ENCODE measurements at places on chromosomes 11 and 22.

DNA sequence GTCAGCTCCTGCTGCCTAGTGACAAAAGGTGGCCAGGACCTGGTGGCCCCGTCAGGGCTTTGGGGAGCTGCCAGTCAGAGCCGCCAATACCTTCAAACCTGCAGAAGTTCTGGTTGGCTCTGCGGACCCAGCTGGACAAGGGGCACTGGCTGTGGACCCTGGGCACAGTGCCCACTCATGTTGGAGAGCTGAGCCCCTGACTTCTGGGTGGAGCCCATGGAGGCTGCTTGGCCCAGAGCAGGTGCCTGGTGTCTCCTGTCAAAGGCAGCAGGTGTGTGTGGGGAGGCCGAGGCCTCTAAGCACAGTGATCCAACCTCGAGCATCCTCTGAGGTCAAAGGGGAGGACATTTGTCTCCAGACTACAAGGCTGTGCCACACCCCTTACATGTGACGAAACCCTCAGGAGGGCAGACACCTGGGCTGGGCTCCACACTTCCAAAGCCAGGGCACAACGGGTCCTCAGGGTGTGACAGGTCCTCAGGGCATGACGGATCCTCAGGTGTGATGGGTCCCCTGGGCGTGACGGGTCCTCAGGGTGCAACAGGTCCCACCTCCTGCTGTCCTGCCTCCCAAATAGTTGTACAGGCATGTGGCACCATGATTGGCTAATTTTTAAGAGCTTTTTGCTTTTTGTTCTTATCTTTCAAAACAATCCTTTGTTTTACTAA is 37.0 kb downstream of the MUC2 start:
- no peak for DNase-seq

GRCh38 chr11:96317985-96318384 is 25.0 kb downstream of the MAML2 start:
- no peak for DNase-seq

DNA sequence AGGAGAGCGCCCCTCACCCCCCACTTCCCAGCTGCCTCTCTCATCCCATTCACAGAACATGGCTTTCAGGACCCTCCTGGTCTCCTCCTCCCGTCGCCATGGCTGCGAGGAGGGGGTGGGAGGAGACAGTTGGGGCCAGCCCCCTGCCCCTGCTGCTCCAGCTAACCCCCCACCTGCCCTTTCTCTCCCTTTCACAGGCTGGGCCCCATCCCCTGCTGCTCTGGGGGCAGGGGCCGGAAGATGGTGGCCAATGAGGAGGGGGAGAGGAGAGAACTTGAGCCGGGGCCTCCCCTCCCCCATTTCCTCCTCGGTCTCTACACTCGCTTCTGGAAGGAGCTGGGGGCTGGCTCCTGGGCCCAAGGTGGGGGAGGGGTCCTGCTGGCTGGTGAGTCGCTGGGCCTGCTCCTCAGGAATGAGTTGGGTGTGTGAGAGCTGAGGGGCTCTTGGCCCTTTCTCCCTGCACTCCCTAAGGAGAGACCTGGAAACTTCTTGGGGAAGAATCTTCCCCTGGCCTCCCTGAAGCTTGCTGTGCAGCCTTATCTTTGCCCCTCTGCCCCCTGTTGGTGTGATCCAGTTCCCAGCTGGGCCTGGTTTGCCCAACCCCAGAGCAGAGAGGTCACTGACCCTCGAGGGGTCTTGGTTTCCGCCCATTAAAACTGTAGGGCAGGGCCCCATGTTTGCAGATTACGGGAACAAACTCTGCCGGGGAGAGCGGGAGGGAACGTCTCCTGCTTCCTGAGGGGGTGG is 10.2 kb downstream of the YPEL4 start:
- peak; percentile 92 for DNase-seq

DNA sequence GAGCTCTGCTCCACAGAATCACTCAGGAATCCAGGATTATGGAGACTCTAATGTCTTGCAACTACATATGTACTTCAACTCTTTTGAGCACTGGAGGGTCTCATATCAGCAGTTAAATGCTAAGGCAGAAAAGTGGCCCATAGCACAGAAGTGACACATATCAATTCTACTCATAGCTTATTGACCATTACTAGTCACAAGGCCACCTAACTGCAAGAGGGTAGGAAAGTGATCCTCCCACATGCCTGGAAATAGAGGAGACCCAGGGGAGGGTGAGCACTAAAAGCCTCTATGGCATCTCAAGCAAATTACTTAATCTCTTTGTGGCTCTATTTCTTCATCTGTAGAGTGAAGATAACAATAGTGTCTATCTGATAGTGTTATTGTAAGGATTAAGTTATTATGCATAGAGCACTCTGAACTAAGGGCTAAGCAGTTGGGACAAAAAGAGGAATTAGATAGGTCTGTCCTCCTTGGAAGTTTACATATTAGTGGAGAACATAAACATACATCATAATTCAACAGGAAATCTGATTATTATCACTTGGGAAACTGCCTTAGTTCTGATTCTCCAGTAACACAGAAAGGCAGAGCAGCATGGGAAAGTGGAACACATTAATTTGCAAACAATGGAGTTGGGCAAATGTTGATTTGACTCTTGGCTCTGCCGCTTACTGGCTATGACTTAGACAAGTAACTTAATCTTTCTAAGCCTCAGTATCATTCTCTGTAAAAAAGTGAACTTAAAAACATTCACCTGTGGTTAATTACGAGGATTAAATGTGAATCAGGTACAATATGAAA is 25.1 kb upstream of the USP47 start:
- DNase-seq, result no peak

GRCh38 chr22:41584881-41585280 is 4.8 kb downstream of the PMM1 start:
- DNase-seq, result no peak

- peak; percentile 63 for DNase-seq
Observed at GRCh38 chr11:116224154-116224888, 548.5 kb downstream of the BUD13 start.

All from neural crest cell (in vitro differentiated cells).